Stimulated activated naive CD8-positive, alpha-beta T cell treated with anti-CD3 and anti-CD28 coated beads, Interleukin-15, Interleukin-2, amounts not matched to agents 100 U/mL and 50 U/mL, for 24 hours (primary cell): ENCODE measurements at places on chromosomes 2 and 18.

DNA sequence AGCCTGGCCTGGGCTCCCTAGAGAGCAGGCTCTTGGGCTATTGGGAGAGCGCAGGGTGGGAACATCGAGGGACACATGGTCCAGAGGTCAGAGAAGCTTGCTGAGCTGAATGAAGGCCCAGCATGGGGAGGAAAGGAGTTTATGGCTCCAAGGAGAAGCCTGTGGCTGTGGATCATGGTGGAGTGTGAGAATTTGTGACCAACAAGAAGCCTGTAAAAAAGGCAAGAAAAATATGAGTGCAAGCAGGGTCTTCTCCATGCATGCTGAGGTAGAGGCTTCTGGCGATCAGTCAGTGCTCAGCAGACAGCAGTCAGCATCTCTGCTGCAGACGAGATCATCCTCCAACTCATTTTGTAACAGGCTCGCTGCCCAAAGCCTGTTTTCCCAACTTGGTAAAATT, 1.3 kb upstream of the SCYGR3 start:
- no peak for DNase-seq

- DNase-seq, result no peak
Measured at GRCh38 chr18:6370886-6371635, 43.6 kb downstream of the L3MBTL4 start.

DNA sequence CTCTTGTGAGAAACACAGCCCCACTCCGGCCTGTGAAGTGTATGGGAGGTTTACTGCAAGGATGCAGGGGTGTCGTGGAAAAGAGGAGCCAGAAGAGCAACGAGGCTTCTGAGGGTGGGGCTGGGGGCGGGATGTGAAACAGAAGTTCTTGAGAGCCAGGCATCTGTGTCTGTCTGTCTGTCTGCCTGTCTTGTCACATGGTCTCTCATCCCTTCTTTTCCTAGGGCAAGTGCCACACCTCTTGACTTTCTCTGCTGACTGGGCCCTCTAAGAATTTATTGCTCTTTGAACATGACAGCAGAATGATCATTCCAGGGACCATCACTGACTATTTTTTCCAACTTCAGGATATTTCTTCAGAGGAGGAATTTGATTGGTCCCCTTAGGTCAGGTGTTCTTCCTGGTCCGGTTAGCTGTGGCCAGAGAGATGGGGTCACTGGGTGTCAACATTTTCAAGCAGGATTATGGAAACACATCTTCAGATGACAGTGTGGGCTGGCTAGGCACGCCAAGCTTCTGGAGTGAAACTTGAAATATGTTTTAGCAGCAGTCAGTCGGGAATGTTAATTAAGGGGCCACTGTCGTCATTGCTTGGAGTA, 131.0 kb downstream of the FHOD3 start:
- DNase-seq, result no peak

GRCh38 chr2:106116248-106116647, 77.9 kb downstream of the UXS1 start:
- no peak for DNase-seq

DNA sequence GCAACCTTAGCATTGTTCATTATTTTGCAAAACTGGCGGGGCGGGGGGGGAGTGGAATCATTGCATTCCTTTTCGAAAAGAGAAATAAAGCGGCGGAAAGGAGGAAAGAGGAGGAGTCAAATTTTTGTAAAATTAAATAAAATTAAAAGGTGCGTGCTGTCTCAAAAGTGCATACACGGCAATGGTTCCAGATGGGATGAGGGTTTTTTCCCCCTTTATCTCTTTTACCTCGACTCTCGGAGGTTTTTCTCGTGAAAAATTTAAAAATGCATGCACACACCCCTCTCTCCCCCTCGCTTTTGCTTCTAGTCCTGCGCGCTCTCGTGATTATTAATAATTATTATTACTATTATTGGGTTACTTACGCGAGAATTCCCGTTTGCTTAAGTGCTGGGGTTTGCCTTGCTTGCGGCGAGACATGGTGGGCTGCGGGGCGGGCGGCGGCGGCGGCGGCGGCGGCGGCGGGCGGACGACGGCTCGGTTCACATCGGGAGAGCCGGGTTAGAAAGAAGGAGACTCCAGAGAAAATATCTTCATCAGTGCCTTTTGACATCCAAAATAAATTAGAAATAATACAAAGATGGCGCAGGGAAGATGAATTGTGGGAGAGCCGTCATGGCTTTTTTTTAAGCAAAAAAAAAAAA, 481 bp downstream of the BCL11A start:
- no peak for DNase-seq

DNA sequence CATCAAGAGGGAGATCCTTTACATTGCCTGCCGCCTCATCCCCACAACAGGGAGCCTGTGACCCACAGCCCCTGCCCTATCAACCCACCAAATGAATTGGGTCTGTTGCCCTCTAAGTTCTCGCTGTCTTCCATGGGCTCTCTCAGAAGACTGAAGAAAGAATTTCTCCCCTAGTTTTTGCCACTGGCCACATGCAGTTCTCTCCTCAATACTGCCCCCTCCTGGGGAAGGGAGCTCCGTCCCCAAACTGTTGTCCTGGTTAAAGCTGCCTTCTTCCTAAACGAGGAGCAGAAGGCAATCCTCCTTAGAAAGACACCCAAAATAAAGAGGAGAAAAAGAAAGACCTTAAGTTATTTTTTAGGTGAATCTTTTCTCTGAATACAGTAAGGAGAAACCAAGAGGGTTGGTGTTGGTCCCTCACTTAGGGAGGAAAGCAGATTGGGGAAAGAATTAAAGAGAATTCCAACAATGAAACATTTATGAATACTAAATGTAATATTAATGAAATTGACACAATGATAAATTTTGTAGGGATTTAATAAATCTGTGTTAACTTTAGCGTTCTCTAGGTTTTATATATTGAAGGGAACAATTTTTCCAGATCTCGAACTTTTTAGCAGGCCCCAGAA, 31.1 kb upstream of the SATB2 start:
- DNase-seq, result peak; percentile 49

DNA sequence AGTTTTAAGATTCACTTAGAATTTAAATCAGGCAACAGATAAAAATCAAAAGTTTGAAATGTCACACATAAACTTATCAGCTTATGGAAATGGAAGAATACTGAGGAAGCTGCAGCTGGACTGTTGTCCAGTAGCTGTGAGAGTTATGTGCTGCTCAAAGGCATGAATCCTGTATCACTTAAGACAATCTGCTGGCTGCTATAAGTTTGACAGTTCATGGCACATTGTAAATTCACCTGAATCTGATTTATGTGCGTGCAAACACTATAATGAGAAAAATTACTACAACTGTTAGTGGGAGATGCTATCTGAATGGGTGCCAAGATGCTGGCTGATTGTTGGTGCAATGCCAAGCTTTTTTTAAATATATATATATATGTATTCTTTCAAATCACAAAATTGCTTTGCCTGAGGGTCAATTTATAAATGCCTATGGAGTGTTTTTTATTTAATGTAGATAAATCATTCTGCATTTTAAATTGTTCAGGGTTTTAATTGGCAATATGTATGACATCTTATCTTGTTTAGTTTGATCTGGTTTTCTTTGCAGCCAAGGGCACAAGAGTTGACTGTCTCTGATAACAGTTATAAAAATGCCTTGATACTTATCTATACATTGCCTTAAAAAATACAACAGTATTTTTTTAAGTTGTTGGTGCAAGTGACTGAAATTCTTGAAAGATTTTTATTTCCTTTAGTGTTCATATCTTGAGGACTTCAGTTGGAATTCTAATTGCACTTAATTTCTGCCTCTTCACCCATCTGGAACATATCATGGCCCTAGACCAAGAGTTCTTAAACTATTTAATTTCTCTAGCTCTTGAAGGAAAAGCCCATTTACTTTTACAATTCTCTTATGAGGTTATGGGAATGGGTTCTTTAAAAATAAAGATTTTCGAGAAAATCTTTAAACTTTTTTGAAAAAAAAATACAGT, 48.7 kb downstream of the CAVIN2 start:
- no peak for DNase-seq

DNA sequence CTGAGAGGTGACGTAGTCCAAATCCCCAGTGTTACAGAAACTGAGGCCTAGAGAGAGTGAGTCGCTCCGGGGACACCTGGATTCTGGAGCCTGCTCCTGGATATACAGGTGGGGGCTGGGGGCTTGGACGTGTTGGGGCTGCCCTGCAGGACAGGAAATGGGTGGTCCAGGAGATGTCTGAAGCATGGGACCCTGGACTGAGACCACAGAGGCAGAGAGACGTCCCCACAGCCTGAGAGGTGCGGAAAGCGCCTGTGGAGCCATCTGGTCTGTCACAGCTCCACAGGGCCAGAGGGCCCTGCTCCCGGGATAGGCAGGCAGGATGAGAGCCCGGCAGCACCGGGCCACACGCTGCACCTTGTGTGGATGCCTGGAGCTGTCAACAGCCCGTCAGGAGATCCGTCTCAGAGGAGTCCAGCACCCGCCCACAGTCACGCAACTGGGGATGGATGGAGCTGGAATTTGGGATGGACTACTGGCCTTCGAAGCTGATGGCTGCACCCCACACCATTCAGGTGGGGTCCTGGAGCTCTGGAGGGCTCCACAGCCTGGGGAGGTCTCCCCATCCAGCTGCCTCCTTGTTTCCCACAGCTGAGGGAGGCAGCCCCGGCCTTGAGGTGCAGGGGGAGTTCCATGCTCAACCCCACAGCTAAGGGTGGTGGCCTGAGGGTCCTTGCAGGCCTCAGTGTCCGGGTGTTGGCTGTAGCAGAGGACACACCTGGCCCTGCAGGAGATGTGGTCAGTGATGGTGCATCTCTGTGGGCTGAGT, 303.0 kb downstream of the NDUFA10 start:
- no peak for DNase-seq

DNA sequence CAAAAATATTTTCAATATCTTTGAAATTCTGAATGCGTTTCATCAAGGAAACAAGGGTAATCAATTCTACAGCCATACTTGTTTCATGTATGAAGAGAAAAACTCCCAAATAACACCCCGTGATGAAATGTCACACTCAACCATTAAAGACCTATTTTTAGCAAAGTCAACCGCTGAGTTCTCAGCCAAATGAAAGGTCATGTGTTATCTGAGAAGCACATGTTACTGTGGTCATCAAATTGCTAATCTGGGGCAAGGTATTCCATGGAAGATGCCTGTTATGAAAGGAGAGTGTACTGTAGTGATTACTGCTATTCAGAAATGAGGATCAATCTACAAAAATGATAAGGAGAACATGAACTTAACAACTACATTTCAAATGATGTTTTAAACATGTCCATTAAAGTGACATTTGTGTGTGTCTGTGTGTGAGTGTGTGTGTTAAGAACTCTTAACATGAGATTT, 126.7 kb downstream of the BCL2 start:
- DNase-seq, result no peak

DNA sequence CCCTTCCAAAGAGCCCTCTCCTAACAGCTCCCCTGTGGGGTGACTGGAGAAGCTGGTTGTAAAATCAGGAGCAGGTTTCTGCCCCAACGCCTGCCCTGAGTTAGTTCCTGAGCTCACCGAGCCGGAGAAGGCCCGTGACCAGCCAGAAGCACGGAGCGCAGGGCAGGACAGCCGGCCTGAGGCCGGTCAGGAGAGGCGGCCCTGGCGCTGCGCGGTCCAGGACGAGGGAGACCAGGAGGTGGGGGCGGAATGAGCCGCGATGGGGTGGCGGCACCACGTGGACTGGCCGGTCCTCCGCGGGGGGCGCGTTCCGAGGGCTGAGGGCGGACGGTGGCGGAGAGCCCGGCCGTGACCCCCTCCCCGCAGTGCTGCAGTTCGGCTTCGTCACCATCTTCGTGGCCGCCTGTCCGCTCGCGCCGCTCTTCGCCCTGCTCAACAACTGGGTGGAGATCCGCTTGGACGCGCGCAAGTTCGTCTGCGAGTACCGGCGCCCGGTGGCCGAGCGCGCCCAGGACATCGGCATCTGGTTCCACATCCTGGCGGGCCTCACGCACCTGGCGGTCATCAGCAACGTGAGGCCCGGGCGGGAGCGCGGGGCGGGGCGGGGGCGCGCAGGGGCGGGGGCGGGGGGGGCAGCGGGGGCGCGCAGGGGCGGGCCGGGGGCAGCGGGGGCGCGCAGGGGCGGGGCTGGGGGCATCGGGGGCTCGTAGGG, 29.0 kb downstream of the ANO7 start:
- peak; percentile 47 for DNase-seq

GRCh38 chr2:133586978-133587377, 18.7 kb upstream of the NCKAP5 start:
- DNase-seq, result no peak

DNA sequence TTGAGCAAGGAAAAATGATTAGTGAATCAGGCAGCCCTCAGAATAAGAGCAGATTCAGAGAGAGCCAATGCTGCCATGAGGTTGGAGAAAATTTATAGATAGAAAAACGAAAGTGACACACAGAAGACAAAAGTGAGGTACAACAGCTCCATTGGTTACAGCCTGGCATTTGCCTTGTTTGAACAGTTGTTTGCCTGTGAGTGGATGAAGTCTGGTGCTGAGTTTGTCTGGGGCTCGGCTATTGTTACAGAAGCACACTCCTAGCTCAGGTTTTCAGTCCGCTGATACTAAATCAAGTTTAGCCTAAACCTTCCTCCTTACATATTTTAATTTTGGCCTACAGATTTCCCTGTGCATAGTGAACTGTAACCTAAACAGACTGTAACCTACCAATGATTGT, 387.8 kb upstream of the RAB12 start:
- no peak for DNase-seq

DNA sequence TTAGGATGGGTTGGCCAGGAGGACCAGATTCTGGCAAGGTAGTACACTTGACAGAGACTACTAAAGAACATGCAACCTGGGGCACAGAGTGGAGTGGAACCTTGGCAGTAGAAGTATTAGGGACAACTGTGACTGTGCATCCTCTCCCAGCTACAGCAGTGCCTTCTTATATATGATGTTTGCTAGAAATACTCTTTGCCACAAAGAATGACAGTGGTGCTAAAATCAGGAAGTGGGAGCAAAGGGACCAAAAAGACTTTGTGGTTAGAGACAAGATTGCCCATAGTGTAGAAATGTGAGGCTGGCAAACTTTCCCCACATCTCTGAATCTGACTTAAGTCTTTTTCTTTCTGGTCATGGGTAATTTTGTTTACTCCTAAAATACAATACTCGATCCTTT, 9.4 kb upstream of the SLC38A11 start:
- DNase-seq, result no peak

GRCh38 chr2:157986761-157987160, 110.6 kb upstream of the ACVR1 start:
- DNase-seq, result no peak

- DNase-seq, result no peak
Measured at GRCh38 chr2:144583741-144584453, 64.0 kb upstream of the ZEB2 start.

DNA sequence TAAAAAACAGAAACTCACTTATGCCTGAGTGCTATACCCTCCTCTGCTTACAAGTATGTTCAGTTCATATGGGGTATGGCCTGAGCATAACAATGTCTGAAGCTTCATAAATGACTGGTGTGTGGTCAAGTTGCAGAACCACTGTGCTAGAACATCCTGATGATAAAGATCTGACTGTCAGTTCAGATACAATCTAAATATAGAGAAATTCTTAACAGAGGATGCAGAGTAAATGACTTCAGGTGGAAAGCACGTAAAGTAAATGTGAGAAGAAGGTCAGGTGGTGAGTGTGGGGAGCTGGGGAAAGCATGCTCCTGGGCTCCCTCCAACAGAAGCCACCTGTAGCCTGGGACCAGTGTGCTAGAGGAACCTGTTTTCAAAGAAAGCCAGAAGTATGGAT, 926.2 kb downstream of the TSN start:
- no peak for DNase-seq

GRCh38 chr2:46270384-46270783, 26.8 kb upstream of the EPAS1 start:
- DNase-seq, result no peak
